Omental fat pad (tissue), 4 donors: ENCODE measurements at places on chromosomes 12 and 14.

DNA sequence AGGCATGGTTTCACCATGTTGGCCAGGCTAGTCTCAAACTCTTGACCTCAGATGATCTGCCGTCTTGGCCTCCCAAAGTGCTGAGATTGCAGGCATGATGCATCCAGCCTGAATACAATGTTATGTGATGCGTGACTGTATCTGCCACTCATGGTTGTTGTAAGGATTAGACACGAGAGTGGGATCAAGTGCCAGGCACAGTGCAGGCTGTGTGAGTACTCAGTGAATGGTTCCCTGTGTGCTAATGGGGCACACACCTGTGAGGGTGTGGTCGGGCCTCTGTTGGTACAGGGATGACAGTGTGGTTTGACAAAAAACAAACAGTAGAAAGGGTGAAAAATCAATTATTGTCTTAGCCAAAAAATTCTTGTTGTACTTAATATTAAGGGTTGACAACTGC is 61.8 kb downstream of the TECPR2 start:
- no peak for DNase-seq

DNA sequence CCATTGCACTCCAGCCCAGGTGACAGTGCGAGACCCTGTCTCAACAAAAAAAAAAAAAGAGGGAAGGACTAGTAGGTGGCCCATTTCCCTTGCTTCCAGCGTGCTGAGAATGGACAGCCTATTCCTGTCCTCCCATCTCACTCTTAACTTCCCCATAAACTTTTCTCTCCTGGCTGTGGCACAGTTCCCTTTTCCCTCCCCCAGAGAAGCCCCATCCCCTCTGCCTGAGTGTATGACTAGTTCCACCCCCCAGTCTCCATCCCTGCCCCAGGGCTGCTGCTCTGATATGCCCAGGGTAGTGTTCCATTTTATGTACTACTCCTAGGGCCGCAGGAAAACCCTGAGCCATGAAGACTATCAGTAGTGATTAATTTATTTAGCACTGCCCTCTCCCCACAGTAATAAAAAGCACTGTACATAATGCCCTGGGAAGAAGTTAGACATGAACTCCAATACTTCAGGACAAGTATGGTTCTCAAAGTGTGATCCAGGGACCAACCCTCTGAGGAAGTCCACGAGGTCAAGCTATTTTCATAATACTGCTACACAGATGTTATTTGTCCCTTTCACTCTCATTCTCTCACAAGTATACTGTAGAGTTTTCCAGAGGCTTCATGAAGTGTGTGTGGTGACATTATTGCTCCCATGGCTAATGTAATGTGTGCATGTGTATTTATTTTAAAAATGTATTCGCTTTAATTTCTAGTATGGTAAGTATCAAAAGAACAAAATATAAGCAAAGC is 11.5 kb upstream of the CHD4 start:
- DNase-seq: no peak

GRCh38 chr12:95439461-95440230 is 34.3 kb upstream of the METAP2 start:
- DNase-seq: no peak

DNA sequence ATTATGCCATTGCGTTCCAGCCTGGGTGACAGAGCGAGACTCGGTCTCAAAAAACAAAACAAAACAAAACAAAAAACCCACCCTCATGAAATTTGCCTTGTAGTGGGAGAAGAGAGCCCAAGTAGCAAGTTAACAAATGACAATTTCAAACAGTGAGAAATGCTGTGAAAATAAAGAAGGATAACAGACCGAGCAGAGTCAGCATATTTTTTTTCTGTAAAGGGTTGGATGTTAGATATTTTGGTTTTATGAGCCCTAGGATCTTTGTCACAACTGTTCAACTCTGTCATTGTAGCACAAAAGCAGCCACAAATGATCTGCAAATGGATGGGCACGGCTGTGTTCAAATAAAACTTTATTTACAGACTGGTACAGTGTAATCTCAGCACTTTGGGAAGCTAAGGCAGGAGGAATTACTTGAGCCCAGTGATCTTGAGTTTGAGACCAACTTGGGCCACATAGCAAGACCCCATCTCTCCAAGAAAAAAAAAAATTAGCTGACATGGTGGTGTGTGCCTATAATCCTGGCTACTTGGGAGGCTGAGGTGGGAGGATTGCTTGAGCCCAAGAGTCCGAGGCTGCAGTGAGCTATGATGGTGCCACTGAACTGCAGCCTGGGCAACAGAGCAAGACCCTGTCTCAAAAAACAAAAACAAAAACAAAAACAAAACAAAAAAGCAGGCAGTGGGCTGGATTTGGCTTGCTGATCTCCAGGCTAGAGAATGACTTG is 117.1 kb downstream of the PTPN11 start:
- no peak for DNase-seq

DNA sequence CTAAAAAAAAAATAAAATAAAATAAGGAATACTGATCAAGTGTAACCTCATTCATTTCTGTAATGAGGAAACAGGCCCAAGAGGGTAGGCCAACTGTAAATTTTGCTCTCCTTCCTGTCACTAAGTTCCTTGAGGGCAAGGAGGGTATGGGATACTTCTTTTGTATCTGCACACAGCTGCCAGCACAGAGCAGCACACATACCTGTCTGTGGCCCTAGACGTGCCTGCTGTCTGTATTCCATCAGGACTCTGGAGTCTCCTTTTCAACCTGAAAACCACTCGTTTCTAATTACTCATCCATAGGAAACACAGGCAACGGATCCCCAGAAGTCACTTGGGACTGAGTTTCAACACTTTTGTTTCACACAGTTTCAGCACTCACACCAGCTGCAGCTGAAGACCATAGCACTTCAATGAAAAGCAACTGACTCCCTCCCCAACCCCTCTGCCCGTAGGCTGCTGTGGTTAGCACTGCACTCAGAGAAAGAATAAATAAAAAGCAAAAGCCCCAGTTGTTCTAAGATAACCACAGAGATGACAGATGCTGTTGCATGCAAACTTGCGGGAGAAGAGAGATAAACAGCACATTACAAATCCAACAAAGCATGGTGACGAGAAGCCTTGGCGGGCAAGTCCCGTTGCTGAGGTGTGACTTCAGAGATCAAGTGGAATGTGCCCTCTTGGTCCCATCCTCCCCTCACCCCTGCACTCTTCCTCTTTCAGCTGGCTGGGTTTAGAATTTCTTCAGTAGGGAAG is 24.9 kb downstream of the CRACR2A start:
- no peak for DNase-seq

DNA sequence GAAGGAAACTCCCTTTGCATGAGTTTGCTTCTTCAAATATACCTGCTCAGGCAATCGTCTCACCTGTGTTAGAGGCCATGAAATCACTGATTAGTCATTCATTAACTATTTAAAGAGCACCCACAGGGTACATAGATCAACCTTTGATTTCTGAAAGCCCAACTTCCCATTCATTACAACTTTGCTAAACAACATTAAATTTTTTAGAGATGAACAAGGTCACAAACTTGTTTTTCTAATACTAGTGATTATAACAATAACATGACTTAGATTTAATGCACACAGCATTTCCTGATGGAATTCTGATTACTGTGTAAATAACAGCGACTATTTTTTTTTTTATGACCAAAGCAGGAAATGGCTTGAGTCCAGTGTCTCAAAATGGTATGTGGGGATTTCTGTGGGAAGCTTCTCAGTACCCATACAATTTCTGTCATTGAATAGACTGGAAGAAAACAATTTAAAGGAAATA is 5.4 kb upstream of the ERO1A start:
- DNase-seq: no peak

DNA sequence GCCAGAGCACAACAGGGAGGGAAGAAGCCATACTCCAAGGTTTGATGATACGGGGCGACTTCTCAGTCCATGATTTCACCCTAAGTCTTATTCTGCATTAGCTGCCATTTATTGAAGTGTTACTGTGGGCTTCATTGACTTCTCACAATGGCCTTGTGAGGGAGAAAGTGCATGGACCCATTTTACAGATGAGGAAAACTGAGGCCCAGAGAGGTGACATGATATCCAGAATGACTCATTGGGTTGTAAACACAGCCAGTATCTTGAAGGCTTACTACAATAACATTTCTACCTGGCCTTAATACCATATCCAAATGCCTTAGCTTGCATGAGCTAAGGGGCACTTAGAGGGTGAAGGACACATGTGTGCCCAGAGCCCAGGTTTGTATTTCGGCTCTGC is 100.6 kb downstream of the CMKLR1 start:
- no peak for DNase-seq

DNA sequence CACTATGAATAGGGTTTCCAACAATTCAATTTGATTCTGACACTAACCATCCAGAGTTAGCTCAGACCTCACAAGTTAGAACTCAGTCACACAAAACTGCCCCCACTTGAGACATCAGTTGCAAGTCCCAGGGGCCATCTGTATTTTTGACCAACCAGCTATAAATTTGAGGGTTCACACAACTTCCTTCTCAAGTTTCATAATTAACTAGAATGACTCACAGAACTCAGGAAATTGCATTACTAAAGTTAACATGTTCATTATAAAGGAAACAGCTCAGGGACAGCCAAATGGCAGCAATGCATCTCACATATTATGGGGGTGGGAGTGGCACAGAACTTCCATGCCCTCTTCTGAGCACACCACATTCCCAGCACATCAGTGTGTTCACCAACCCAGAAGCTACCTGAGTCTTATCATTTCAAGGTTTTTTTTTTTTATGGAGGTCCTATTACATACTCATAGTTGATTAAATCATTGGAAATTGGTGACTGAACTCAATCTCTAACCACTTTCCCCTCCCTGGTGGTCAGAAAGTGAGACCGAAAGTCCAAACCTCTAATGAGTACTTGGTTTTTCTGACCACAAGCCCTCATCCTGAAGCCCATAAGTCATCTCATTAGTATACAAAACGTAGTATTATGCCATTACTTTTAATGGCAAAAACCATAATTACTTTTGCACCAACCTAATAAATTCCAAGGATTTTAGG is 1721.5 kb upstream of the SEL1L start:
- DNase-seq: no peak

DNA sequence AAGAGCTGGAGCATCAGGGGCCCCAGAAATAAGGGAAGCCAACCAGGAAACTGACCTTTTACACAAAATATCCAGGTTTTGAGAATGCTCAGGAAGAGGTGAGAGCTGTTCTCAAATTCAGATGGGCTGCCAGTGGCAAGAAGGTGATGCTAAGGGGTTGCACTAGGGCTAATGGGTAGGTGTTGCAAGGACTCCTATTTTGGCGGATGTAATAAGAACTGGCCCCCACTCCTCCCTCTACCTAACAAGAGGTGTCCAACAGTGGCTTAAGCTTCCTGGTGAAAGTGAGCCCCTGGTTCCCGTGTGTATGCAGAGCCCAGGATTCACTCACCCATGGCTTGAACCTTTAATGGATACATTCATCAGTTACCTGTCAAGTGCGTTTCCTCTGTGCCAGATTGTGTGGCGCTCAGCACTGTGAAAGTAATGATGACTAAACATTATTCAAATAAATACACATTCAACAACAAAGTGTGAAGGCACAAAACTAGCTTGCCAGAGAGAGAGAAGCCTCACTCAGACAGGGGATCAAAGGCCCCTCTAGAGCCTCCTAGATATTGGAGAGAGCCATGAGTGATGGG is 705 bp upstream of the CHGA start:
- no peak for DNase-seq

- DNase-seq: no peak
Observed at GRCh38 chr14:103897075-103897947, 30.9 kb upstream of the TDRD9 start.

DNA sequence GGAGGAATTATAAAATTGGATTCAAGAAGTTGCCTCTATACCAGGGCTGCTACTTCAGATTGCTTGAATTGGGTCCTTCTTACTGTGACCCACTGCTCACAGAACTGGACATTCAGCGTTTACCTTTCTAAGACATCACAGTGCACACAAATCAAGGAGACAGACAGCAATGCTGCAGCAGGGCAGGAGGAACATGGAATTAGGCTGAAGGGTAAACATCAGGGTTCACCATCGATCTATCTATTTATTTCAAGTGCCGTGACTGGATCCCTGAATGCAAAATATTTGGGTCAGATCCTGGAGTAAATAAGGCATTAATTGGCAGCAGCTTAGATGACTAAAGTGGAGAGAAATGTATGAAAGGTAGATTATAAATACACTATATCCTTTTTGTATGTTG is 76.9 kb upstream of the HMGA2 start:
- no peak for DNase-seq

DNA sequence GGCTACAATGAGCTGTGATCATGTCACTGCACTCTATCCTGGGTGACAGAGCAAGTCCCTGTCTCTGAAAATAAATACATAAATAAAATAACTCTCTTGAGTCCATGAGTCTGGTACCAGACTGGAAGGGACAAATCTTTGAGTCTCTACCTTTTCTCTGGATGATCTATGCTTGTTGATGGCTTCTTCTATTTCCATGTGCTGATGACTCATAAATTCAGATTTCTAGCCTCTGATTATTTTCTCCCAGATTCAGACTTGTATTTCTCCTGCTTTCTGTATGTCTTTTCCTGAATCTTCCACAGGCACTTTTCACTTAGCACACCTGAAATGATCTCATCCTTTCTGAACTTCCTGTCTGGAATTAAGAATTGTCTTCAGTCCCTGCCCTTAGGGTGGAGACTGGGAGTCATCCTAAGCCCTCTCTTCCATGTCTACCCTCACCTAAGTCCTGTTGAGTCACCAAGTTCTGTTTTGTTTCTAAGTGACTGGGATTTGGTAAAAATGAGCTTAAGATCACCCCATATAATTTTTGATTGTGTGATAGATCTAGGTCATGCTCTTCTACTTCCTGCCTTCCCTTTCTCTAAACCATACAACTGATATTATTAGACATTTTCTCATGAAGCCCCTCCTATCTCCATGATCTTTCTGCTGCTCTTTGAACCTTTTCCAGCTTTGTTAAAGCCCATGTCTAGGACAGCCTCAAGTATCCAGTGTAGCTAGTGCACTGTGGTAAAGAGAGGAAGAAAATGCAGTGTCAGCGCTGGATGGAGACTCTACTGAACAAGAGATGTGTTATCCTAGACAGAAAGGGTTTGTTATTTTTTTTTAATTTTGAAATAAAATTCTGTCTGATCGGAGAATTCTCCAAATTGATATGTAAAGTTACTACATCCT is 13.1 kb downstream of the AKAP6 start:
- DNase-seq: no peak

DNA sequence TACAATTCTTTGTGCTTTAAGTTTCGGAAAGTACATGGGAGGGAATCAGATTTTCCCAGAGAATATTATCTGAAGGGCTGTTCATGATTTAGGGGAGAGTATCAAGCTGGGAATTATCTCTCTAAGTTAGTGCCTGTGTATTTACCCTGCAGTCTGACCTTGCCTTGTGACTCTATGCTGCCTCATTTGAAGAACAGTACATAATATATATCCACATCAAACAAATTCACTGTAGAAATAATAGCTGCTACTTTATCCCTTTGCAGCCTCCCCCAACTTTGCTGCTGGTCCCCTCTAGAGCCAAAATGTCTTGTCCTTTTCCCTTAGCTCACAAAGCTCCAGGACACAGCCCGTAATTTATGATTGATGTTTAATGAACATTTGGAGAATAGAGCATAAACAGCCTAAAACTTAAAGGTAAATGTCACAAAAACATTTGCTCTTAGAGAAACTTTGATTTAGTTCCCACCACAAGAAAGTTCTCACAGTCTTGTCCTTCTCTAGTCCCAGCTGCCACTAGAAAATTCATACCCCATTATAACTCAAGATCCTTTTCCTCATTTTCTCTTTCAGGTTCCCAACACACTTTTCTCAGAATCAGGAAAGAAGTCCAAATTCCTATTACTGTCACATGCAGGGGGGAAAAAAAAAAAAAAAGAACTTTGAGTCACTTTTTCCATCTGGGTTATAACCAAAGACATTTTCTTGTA is 1009.6 kb downstream of the FLRT2 start:
- DNase-seq: no peak
